ENCODE measurements at places on chromosomes 7 and 10. TPM values are rescaled to one million over a fixed set of nuclear protein-coding genes. Genes with fewer than 3 reads are reported as not detected.

Gene CLRN3
- not detected for total RNA-seq

Gene PALD1
- total RNA-seq, result 0.66 TPM

Gene OR2A12
- total RNA-seq, result not detected

Gene PLEKHA1
- total RNA-seq, result 14.9 TPM

Gene STEAP1B
- total RNA-seq, result 25.9 TPM

Gene ADRB1
- under 0.01 TPM for total RNA-seq

Gene KCP
- 0.66 TPM for total RNA-seq

Gene CH25H
- 2.0 TPM for total RNA-seq

Gene TM9SF3
- 111 TPM for total RNA-seq

Gene FAM24A
- not detected for total RNA-seq

Gene SPAM1
- not detected for total RNA-seq

Gene GHITM
- total RNA-seq, result 214 TPM

Gene CPA2
- total RNA-seq, result not detected

Gene NANOS1
- total RNA-seq, result 1.5 TPM

Gene STEAP1
- 63.1 TPM for total RNA-seq

Gene CCDC172
- total RNA-seq, result not detected

Gene INA
- total RNA-seq, result 0.99 TPM

Gene NUTM2E
- total RNA-seq, result not detected

Gene TCAF2
- total RNA-seq, result 2.6 TPM

Gene SLC26A3
- not detected for total RNA-seq

Gene LIMK1
- 37.7 TPM for total RNA-seq

Gene TEX36
- not detected for total RNA-seq

Gene TMEM196
- total RNA-seq, result not detected

Gene COL13A1
- 21.5 TPM for total RNA-seq

Gene AGR2
- total RNA-seq, result not detected

Data from smooth muscle cell of trachea (primary cell).